T-helper 2 cell (primary cell): ENCODE measurements at places on chromosomes 3 and 15.

- no peak for DNase-seq
These were observed 7.8 kb downstream of the BNC1 start for GRCh38 chr15:83276661-83277060.

GRCh38 chr3:149850787-149851584 is 38.0 kb downstream of the RNF13 start:
- DNase-seq = no peak

GRCh38 chr15:65740148-65740547 is 51.9 kb downstream of the DENND4A start:
- no peak for DNase-seq

DNA sequence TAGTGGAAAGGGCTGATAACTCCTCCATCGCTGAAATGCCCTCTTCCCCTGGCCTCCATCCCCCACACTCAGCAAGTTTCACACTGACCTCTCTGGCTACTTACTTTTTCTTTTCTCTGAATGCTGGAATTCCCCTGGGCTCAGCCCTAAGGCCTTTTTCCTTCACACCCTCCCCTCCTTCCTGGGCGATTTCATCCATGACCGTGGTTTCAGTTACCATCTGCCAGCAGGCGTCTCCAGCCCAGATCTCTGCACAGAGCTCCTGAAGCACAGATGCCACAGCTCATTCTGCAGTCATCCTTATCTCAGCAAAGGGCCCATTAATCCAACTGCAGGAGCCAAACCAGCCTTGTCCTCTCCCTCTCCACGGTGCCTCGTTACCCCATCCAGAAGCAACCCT is 114.0 kb downstream of the RFTN1 start:
- no peak for DNase-seq

DNA sequence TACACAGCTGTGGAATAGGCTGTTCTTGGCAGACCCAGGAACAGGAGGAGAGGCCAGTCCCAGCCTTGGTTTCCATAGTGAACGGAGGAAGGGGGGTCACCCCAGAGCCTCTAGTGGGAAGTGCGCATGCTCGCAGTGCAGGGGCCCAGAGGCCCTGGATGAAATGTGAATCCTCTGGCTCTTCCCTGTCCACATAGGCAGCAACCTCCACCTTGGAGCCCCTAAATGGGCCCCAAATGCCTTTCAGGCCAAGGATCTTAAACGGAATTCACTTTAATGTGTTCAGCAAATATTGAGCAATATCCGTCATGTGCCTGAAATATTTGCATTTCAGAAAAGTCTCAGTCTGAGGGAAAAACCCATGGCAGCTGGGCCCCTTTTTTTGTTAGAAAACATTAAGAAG is 3.3 kb upstream of the NDN start:
- DNase-seq = no peak

- no peak for DNase-seq
These were observed 41.0 kb upstream of the P2RY1 start for GRCh38 chr3:152793969-152794368.

DNA sequence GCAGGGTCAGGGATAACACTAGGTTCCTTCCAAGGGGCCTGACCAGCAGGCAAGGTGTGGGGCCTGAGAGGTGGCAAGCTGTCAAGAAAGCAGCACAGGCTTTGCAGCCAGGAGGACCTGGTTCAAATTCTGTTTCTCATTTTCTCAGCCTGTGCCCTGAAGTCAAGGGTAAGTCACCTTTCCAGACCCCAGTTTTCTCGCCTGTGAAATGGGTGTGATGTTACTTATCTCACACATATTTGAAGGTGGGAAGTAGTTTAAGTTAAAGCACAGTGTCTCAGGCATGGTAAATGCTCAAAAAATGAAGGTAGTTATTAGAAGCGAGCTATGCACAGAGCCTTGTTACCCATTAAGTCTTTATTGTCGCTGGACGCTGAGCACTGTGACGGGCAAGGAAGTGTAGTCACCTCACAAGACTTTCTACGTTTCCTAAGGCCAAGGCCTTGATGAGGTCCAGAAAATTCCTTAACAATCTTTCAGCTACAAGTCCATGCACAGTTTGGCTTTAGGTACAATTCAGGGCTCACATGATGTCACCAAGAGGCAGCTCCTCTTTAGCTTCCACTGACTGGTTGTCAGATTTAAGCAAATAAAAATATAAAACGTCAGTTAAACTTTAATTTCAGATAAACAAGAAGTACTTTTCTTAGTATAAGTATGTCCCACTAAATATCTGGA is 522.6 kb upstream of the PROK2 start:
- DNase-seq = no peak
